ENCODE measurements at places on chromosomes 16 and 17.
A peak's percentile ranks its signal among the peaks of the same experiment; 100 is the strongest.

GRCh38 chr16:20409398-20410120 lies at the start of gene ACSM5:
TSS of gene ACSM5 (plus strand) at chr16:20409534. CDS start at chr16:20411485, 1,951 bp downstream.
- DNase-seq = no peak

DNA sequence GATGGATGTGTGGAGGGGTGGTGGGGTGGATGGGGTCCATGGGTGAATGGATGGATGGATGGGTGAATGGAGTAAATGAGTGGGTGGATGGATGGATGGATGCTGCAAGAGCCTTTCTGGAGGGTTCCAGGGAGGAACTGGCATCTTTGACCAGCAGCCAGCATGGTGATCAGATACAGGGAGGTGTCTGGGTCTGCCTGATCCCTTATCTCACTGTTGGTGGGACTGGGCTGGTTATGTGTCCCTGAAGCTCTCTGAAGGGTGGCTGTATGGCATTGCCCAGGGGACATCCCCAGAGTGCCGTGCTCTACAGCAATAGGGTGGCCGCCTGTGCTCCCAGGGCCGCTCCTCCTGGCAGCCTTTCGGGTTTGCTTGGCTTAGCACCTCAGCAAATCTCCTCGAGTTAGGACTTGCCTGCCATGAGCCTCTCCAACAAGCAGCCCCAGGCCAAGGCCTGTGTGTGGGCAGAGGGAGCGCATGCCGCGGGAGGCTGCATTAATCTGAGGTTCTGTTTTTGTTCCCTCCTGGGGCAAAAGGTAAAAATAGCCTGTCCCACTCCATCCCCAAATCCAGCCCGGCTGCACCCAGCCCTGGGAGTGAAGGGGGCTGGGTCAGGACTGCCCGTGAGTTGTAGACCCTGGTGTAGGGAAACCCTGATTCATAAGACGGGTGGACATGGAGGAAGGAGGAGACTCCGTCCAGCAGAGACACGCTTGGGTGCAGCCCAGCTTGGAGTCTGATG lies 165.4 kb downstream of the SEC14L1 start:
- DNase-seq = no peak

GRCh38 chr17:68161644-68162428 lies 86.0 kb upstream of the AMZ2 start:
- DNase-seq = no peak

DNA sequence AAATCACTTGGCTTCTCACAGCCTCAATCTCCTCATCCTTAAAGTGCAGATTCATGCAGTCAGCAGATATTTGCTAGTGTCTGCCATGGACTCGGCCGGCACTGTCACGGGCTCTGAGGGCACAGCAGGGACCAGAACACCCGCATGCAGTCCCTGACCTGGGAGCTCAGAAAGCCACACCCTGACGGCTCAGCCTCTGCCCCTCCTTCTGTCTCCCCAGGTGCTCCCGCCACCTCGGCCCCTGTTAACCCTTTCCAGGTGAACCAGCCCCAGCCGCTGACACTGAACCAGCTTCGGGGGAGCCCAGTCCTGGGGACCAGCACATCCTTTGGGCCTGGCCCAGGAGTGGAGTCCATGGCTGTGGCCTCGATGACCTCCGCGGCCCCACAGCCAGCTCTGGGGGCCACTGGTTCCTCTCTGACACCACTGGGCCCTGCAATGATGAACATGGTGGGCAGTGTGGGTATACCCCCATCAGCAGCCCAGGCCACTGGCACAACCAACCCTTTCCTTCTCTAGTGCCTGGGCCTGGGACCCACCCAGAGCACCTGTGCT lies 28.7 kb downstream of the B9D1 start:
- no peak for DNase-seq

GRCh38 chr17:45951941-45952340 lies 47.1 kb upstream of the STH start:
- DNase-seq = no peak

- no peak for DNase-seq
Observed at GRCh38 chr16:65037556-65037955, 84.3 kb downstream of the CDH11 start.

DNA sequence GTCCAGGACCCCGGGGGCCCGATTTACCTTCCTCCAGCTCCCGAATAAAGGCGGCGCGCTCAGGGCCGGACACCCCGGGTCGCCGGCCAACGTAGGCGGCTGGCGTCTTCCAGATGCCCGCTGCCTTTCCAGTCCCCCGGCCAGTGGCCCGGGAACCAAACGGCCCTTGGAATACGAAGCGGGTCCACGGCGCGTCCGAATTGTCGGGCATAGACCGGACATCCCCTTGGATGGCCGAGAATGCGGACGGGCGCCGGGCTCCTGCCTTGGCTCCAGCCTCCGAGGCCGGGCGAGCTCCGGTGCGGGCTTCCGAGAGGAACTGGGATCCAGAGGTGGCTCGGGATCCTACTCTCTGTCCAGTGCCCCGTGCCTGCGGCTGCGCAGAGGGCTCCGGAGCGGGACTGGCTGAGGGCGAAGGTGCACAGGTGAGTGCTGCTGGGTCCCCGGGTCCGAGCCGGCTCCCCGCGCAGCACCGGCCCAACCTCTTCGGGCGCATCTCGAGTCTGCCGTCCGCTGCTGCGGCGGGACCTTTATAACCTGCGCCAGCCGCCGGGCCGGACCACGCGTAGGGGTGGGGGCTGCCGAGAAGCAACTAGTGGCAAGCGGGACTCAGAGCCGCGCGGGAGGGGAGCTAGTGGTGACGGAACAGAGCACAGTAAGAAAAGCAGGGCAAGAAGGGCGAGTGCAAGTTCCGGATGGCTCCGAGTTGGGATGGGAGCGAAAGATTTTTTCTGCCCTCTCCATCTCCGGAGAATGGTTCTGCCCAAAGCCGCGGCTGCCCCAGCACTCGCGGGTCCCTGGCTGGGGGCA lies at the start of gene HAP1:
Gene HAP1, minus strand, starts transcription at position 505 of the 810 bp plus-strand sequence. Its CDS starts 9 bp downstream, at position 496.
- peak; percentile 5 for DNase-seq

DNA sequence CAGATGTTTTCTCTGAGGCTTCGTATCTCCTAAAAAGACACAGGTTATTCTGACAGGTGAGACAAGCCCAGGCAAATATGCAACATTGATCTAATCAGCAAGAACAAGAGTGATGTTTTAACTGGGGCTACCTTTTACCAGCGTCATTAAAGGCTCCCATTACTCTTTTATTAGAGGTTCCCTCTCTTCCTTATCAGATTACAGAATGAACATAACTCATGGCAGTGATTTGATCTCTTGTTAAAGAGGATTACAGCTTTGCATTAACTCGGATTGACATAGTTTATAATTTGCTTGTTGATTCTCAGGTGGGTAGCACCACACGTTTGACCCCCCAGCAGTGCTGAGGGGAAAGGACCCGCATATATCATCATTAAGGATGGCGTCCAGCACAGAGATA lies 90.5 kb downstream of the AATF start:
- no peak for DNase-seq
